ENCODE measurements at places on chromosomes 13 and 19.

GRCh38 chr19:900302-901111 lies 7.2 kb downstream of the RNU6-9 start:
- DNase-seq, result no peak

DNA sequence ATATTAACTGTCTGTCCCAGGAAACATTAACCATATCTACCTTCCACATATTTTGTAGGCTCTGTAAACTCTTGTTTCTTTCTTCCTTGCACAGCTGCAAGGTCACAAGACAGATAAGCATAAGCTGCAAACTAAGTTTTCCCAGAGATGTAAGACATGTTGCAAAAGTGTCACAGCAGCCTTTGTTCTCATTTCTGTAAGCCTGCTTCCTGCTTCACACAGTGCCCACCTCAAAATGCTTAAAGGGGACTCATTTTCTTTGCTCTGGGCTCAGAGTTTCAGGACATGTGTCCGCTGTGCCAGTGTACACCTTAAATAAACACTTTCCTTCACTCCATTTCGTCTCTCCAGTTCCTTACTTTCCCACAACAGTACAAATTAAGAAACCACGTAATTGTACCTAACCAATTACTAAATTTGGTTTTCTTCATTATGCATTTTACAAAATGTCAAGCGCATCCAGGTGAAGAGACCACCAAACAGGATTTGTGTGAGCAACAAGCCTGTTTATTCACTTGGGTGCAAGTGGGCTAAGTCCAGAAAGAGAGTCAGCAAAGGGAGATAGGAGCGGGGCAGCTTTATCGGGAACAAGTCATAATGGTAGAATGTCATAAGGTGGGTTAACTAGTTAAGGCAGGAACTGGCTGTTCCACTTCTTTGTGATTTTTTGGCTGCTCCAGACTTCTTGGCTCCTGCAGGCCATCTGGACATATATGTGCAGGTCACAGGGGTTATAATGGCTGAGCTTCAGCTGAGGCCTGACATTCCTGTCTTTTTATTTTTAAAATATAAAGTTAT lies 12.7 kb upstream of the ZNF431 start:
- DNase-seq, result no peak

DNA sequence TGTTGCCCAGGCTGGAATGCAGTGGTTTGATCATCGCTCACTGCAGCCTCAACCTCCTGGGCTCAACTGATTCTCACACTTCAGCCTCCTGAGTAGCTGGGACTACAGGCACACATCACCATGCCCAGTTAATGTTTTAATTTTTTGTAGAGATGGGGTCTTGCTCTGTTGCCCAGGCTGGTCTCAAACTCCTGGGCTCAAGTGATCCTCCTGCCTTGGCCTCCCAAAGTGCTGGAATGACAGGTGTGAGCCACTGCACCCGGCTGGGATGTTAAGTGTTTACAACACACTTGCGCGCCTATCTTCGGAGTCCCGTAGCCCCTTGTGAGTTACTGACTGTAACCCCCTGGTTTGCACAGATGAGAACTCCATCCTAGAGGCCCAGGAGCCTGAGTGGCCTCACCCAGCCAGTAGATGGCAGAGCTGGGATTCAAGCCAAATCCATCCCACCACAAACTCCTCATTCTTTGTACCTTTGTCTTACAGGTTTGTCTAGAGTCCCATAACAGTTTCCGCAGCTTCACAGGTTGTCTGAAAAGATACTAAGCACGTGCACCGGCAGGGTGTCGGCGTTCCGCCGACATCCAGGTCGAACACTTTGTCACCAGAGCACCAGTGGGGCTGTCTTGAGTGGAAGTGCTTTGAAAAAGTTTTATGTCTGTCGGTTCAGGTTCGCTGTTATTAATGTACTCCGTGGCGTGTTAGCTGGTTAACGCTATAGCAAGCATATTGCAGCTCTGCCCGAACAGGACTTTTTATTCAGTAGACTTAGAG lies 14.7 kb downstream of the MAG start:
- DNase-seq, result no peak

- DNase-seq, result no peak
Measured at GRCh38 chr19:10061717-10062310, 24.3 kb upstream of the SHFL start.

DNA sequence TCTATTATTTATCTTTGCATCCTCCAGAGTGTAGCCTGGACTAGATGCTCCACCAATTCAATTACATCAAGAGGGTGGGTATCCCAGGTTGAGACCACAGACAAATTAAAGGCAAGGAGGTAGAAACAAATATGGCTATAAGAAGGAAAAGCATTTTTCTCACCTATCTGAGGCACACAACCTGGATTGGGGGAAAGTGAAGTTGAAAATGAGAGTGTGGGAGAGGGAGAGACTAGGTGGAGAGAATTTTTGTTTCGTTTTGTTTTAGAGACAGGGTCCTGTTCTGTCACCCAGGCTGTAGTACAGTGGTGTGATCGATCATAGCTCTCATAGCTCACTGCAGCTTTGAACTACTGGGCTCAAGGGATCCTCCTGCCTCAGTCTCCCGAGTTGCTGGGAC lies 5.8 kb upstream of the PRODH2 start:
- no peak for DNase-seq

DNA sequence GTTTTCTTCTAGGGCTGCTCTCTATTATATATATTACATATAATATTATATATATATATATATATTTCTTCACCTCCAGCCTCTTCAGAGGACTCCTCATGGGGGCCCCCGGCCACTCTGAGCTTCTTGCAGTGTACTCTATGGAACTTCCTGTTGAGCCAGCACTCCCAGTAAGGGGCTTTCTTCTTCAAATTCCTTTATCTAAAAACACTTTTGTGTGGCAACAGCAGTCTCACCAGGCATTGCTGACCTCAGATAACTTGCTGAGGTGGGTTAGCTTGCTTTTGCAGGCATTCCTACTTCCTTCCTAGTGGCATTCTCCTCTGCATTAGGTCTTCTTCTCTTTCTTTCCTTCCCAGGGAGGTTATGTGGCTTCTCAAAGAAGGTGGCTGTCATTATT lies 381.5 kb downstream of the MYO16 start:
- DNase-seq, result no peak

GRCh38 chr13:30880151-30880855 lies 25.8 kb upstream of the MEDAG start:
- no peak for DNase-seq

DNA sequence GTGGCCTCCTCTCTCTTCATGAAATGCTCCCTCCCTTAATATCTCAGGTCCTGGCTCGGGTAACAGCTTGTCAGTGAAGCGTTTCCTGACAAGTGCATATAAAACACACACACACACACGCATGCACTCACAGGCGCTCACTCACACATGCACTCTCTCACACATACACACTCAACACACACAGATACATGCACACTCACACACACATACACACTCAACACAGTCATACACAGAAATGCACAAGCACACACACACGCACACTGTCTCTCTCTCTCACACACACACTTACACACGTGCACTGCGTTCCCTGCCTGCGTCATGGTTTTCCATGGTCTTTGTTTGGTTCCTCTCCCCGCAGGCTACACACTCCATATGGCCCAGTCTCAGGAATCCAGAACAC lies 344.1 kb downstream of the UQCRFS1 start:
- no peak for DNase-seq

Data from CD4-positive, alpha-beta T cell treated with Interleukin-4 for 4 hours (primary cell).